ENCODE measurements at places on chromosomes 12 and 14. TPM values are rescaled to one million over a fixed set of nuclear protein-coding genes. Genes with fewer than 3 reads are reported as not detected.
A peak's percentile ranks its signal among the peaks of the same experiment; 100 is the strongest.

DNA sequence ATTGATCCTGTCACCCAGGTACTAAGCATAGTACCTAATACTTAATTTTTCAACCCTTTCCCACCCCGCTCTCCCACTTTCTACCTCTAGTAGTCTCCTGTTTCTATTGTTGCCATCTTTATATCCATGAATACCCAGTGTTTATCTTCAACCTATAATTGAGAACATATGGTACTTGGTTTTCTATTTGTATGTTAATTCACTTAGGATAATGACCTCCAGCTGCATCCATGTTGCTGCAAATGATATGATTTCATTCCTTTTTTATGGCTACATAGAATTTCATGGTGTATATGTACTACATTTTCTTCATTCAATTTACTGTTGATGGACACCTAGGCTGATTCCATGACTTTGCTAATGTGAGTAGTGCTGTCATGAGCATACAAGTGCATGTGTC is 547.3 kb upstream of the NOVA1 start:
- no peak for DNase-seq
- no peaks in the 10 kb centered on the region for H3K27me3 ChIP-seq
- no peaks in the 10 kb centered on the region for H3K36me3 ChIP-seq
- no peak overlapping the region for H3K4me3 ChIP-seq
- no peak overlapping the region for H3K27ac ChIP-seq
- no peaks in the 10 kb centered on the region for H3K4me1 ChIP-seq

DNA sequence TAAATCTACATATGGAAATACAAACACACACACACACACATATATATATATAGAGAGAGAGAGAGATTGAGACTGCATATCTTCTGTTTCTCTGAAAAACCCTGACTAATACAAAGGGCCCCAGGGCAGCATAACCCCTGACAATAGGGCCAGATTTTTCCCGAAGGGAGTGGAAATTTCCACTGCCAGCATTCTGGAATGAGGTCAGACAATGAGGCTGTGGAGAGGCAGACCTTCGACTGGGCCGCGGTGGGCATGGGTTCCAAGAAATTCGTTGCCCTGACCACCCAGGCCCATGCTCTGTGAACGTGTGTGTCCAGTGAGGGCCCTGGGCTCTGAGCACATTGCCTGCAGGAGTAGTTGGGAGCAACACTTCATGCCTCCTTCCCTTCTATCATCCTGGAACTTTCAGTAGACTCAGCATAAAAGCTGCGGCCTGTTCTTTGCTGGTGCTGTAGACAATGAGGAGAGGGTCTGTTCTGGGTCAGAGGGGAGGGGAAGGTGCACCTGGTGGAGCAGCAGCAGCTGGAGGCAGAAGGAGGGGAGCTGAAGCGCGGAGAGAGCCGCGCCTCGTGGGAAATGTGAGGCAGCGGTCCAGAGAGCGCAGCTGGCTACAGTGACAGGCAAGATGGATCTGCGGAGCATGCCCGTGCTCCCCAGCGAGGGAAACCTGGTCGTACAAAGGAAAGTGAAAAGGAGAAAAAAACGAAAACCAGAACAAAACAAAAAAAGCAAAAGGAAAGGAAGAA is 25.6 kb upstream of the CCDC60 start:
- H3K27ac ChIP-seq = no peak overlapping the region
- peak; percentile 22 for DNase-seq
- peaks cover 10% of the 10 kb centered on the region for H3K27me3 ChIP-seq
- peaks cover 37% of the 10 kb centered on the region for H3K4me1 ChIP-seq
- peaks cover 12% of the 10 kb centered on the region for H3K36me3 ChIP-seq

GRCh38 chr14:53509276-53510244 is 356.4 kb upstream of the DDHD1 start:
- H3K4me1 ChIP-seq = no peaks in the 10 kb centered on the region
- no peak overlapping the region for H3K4me3 ChIP-seq
- no peaks in the 10 kb centered on the region for H3K27me3 ChIP-seq
- DNase-seq = no peak
- H3K27ac ChIP-seq = peak overlapping the region; percentile 14
- H3K36me3 ChIP-seq = peaks cover 4% of the 10 kb centered on the region

DNA sequence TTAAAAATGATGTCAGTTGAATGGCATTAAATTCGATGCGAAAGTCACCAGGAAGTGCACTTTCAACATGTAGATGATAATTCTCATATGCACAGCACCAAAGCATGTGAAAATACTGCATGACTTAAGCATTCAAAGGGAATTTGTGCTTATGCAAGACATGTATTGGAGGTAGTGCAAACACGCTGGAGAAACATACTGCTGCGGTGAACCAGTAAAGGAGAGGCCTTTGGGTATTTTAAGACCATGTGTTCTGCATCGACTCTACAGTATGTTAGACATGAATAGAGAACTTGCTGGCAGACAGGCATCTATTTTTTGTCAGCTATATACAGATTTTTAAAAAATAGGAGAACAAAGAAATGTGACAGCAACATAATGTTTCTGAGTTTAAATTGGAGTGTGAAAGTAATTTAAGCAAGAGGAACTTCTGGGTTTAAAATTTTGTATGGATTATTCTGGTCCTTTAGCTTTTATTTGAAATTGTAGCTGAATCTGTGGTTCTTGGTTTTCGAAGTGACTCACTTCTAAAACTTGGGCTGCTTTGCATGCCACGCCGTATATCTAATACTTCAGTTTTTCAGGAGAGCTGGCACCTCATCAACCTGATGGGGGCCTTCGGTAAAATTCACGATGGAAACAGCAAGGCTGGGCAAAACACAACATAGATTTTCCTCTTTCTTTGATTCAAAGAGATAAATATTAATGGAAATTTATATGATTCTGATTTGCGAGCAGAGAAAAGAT is 408.7 kb downstream of the APAF1 start:
- DNase-seq = no peak
- no peak overlapping the region for H3K4me3 ChIP-seq
- no peaks in the 10 kb centered on the region for H3K36me3 ChIP-seq
- no peaks in the 10 kb centered on the region for H3K4me1 ChIP-seq
- H3K27me3 ChIP-seq = no peaks in the 10 kb centered on the region

DNA sequence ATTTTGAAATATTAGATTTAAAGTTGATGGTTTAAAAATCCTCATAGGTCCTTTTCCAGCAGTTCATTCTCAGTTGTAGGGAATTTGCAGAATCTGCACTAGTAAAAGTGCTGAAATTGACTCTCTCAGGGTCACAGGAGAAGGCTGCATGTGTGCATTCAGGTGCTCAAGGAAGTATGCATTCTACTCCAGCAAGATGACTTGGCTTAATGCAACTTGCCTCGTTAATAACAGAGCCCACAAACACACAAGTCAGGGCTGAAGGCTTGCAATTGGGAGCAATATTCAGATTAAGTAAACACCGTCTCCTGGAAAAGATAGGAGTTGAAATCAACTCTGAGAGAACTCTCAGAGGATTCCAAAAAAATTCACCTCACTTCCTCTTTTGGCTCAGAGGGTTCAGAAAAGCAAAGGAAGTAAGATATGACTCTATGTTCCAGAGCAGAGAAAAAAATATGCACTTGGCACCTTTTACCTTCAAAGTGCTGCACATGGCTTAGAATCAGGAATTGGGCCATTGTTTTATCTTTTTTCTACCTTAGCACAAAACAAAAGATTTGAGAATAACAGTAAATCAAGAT is 406.3 kb upstream of the DCN start:
- no peaks in the 10 kb centered on the region for H3K36me3 ChIP-seq
- no peaks in the 10 kb centered on the region for H3K27me3 ChIP-seq

TESPA1 gene
- total RNA-seq = 0.25 TPM

- no peak overlapping the region for H3K27ac ChIP-seq
- H3K27me3 ChIP-seq = peaks cover 39% of the 10 kb centered on the region
- H3K4me1 ChIP-seq = peaks cover 27% of the 10 kb centered on the region
- peaks cover 5% of the 10 kb centered on the region for H3K36me3 ChIP-seq
- no peak for DNase-seq
Observed at GRCh38 chr12:3419558-3419957, 71.4 kb upstream of the PRMT8 start.

DNA sequence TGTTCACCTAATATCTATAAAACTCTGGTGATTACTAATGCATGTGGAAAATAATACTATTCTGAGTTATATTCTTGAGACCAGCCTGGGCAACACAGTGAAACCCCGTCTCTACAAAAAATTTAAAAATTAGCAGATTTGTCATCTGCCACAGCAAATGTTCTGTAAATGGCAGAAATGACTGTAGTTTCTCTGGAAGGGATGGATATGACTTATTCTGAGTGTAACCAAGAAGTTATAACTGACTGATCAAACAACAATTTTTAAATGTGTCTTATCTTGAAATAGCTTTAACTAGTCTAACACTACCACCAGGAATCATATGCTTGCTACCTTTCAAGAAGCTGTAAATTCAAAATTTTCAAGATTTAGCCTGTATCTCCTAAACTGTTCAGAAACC is 88.7 kb downstream of the PLBD1 start:
- H3K4me1 ChIP-seq = no peaks in the 10 kb centered on the region
- no peaks in the 10 kb centered on the region for H3K27me3 ChIP-seq
- H3K4me3 ChIP-seq = no peak overlapping the region

DNA sequence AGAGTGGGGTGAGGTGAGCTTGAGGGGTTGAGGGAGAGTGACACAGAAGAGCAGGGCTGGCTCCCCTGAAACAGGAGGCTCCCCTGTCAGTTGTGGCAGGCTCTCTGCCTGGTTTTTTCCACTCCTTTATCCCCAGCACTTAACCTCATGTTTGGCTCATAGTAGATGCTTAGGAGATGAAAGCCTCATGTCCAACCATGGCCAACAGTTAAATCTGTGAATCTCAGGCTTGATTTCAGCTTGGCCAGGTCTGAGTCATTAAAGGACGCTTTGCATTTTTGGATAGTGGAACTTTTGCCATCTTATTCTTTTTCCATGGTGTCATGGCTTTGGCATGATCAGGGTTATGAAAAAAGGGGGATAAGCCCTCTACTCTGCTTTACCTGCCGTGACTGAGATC is 117.2 kb downstream of the CACNA1C start:
- H3K4me3 ChIP-seq = no peak overlapping the region
- no peak overlapping the region for H3K27ac ChIP-seq
- H3K36me3 ChIP-seq = peaks cover 4% of the 10 kb centered on the region
- H3K4me1 ChIP-seq = peaks cover 9% of the 10 kb centered on the region
- DNase-seq = no peak

DNA sequence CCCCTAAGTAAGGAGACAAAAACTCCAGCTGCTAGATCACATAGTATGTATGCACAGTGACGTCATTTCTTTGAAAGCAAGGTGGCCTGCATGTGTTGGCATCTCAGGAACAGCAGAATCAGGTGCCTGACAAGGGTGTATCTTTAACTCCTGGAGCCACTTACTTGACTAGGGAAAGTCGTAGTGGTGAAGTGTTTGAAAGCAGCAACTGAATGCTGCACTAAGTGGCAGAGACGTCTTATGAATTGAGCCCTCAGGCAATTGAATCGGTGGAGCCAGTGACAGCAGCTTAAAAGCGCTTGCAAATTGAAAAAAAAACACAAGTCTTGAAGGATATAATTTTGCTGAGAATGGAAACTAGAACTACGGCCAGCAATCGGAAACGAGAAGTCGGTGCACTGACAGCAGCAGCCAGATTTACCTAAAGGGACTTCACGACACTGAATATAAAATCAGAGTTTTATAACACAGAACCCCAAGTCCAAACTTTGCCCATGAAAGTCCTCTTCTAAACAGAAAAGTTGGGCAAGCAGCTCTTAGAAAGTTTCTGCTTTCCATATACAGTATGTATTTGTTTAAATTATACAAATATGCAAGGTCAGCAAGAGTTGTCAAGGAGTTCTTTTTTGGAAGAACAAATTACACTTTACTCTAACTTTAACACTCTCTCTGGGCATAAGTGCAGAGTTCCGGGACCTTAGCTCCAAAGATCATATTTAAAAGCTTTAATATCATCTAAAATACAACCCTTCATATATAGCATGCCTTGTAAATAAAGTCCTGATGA is 1.1 kb downstream of the IGF1 start:
- H3K27ac ChIP-seq = no peak overlapping the region
- DNase-seq = no peak
- no peaks in the 10 kb centered on the region for H3K27me3 ChIP-seq
- H3K36me3 ChIP-seq = no peaks in the 10 kb centered on the region
- H3K4me3 ChIP-seq = no peak overlapping the region

DNA sequence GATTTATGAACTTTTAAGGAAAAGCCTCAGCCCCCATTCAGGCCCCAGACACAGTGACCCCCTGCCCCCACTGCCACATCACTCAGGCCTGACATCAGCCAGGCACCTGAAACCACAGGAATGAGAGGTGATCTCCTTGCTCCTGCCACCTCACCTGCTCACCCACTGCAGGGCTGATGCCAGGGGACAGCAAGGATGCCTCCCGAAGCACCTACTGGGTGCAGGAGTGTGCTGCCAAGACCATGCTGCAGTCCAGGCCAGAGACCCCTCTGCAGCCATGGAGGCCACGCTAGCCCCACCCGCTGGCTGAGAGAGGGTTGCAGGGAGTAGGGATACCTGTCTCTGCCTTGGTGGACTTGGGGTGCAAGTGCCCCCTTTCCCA is 18.6 kb upstream of the KRT7 start:
- DNase-seq = peak; percentile 72
- H3K4me3 ChIP-seq = no peak overlapping the region
- no peak overlapping the region for H3K27ac ChIP-seq
- H3K27me3 ChIP-seq = no peaks in the 10 kb centered on the region

ANO2 gene
- total RNA-seq = 4.0 TPM

GRCh38 chr14:28745176-28745575 is 21.4 kb upstream of the FOXG1 start:
- no peak overlapping the region for H3K4me3 ChIP-seq
- H3K27ac ChIP-seq = no peak overlapping the region
- H3K36me3 ChIP-seq = peaks cover 3% of the 10 kb centered on the region

IFNG-AS1 gene
- not detected for total RNA-seq

DNA sequence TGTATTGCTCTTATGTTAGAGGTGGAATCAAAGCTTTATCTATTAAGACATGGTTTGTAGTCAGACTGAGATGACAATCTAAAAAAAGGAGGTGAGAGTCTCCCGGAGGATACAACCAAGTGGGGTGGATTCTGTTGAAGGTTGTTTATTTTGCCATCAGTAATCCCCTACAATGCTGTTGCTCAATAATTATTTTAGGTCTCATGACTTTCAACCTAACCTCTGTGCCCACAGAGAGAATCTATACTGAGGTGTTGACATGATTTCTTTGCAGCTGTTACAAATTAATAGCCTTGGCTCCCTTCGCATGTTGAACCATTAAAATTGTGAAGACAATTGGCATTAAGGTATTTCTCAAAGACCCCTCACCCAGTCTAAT is 28.7 kb upstream of the FOS start:
- H3K27ac ChIP-seq = 0 out of 2 replicates have a peak overlapping the region, but pooled peaks have one; percentile 52
- DNase-seq = no peak
- H3K4me1 ChIP-seq = peaks cover 34% of the 10 kb centered on the region
- no peaks in the 10 kb centered on the region for H3K27me3 ChIP-seq

- no peak overlapping the region for H3K27ac ChIP-seq
- peaks cover 44% of the 10 kb centered on the region for H3K27me3 ChIP-seq
- peak; percentile 56 for DNase-seq
Observed at GRCh38 chr12:62438098-62438692, 28.4 kb upstream of the MON2 start.

GRCh38 chr14:67987606-67988005 is 168.0 kb downstream of the RAD51B start:
- DNase-seq = no peak
- no peaks in the 10 kb centered on the region for H3K36me3 ChIP-seq
- H3K27me3 ChIP-seq = no peaks in the 10 kb centered on the region
